ENCODE measurements at places on chromosomes 12 and 14.

GRCh38 chr12:124430491-124430890, 135.6 kb downstream of the RFLNA start:
- no peak for DNase-seq

- DNase-seq: no peak
These were observed 105.0 kb downstream of the CMKLR1 start for GRCh38 chr12:108234158-108234557.

DNA sequence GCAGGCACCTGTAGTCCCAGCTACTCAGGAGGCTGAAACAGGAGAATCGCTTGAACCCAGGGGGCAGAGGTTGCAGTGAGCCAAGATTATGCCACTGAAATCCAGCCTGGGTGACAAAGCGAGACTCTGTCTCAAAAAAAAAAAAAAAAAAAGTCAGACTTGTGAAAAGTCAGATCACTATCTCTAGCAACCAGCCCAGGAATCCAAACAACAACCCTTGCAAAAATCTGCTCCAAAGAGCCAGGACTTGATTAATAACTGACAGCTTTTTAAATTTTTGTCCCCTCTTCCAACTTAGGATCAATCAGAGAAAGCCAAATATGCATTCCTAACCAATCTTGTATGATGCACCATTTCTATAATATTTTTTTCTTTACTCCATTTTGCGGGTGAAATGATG, 7.7 kb upstream of the NFATC4 start:
- no peak for DNase-seq

DNA sequence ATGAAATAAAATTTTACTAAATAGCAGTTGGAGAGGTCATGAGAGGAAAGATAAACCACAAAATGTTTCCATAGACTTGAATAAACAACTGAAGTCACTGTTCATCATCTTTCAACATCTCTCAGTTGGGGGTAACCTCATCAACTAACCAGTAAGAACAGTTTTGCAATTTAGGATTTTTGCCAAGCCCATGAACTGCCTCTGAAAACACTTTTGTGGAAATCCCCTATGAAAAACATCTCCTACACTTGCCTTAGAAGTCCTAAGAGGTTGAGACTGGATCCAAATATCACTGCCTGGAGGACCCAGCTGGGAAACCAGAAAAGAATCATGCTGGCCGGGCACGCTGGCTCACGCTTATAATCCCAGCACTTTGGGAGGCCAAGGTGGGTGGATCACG, 273.1 kb downstream of the C12orf50 start:
- DNase-seq: no peak

GRCh38 chr14:86022031-86022629, 492.2 kb downstream of the FLRT2 start:
- DNase-seq: no peak

DNA sequence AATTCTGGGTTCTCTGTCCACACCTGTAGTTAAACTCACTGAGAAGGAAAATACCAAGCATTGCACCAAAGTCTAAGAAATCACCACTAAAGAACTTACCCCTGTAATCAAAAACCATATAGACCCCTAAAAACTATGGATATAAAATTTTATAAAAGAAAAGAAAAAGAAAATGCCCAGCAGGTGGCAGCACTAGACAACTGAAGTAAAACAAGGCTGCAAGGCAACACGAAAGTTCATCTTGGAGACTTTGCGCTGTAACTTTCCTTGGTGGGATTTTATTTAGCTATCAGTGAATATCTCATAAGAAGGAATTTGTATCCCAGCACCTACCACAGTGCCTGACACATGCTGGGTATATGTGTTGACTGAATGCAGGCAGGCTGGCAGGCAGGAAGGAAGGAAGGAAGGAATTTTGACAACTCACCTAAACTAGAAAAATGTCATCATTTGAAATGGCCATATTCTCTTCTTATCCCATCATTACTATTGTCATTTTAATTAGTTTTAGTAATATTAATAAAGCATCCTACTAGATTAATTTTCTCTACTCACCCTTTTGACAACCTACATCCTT, 68.2 kb upstream of the ETV6 start:
- DNase-seq: no peak

DNA sequence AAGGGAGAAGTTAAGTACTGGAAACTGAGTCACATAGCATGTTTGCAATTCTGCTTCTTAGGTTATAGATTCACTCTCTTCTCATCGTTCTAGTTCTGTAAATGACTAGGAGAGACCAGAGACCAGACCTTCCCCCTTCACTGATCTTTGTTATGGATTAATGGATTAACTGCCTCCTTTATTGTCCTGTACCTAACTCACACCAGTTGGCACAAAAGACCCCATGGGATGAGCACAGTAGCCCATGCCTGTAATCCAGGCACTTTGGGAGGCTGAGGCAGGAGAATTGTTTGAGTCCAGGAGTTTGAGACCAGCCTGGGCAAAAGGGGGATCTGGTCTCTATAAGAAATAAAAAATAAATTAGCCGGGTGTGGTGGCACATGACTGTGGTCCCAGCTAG, 20.8 kb downstream of the BCAT1 start:
- DNase-seq: no peak

- DNase-seq: no peak
These were observed 1.5 kb upstream of the HCAR1 start for GRCh38 chr12:122732170-122732569.

GRCh38 chr12:3164454-3165077, 87.4 kb downstream of the TSPAN9 start:
- no peak for DNase-seq

- no peak for DNase-seq
These were observed 29.0 kb downstream of the PEBP1 start for GRCh38 chr12:118164798-118165486.

DNA sequence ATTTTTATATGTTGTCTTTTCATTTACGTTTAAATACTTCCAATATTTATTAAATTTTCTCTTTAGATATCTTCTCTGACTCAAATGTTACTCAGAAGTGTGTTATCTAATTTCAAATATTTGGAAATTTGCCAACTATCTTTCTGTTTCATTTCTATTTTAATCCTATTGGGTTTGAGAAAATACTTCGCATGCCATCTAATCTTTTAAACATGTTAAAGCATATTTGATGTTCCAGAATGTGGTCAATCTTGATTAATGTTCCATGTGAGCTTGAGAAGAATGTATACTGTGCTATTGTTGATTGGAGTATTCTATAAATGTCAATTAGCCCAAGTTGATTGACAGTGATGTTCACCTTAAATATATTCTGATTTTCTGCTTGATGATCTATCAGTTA, 11.9 kb upstream of the DCN start:
- no peak for DNase-seq

- no peak for DNase-seq
These were observed 18.3 kb downstream of the TRIP11 start for GRCh38 chr14:92021523-92021922.

GRCh38 chr14:52103416-52103815, 34.6 kb upstream of the NID2 start:
- DNase-seq: no peak

DNA sequence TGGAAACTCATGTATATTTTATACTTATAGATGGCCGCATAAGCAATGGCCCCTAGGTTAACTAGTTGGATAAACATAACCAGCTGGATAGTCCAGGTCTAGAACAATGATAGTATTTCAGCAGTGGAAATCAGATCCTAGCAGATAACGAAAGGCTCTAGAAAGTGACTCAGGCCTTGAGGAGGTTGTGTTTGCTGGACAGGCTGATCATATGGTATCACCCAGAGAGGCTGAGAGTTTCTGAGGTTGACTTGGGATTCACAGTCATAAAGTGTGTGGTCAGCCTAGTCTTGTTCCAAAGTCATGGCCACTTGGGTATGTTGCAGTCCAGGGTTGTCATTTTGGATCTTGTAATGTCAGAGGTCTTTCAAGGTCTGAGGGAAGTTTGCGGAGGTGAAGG, 16.8 kb downstream of the FLVCR2 start:
- no peak for DNase-seq

- no peak for DNase-seq
These were observed 13.7 kb downstream of the ATXN7L3B start for GRCh38 chr12:74551291-74551690.

DNA sequence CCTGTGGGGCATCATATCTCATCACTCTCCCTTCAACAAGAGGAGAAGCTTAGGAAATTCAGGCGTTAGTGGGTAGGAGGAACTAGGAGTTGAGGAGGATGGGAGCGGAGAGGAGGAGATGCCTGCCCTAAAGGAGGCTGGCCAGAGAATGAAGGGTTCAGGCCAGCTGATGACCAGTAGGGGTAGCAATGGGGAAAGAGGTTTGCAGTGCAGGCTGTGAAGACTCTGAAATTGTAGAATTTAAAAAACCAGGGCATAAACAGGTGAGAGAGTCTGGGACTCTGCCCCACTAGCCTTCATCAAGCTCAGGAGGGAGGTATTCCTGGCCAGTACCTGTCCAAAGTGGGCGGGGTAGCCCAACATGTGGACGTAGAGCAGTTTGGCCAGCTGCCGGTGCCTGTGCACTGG, 809 bp downstream of the AP1G2 start:
- no peak for DNase-seq

DNA sequence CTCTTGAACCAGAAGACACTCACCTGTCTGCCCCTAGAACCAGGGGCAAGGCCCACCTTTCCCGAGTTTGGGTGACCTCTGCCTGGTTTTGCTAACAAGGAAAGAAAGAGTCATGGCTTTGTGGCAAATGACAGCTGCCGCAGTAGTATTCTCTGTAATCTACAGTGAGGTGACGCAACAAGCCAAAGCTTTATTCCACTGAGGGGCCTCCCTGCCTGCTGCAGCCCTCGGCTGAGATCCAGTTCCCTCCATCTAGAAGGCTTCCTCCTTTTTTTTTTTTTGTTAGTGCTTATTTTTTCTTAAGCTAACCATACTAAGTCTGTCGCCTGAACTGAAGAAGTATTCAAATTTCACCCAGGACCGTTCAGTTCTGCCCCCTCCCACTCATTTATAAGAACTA, 142.3 kb upstream of the TMCC3 start:
- DNase-seq: no peak
